ENCODE measurements at places on chromosomes 16 and 17.

GRCh38 chr17:7419819-7420610 lies at the start of gene SPEM1:
TSS of gene SPEM1 (plus strand) at chr17:7420324. CDS start at chr17:7420385, 61 bp downstream.
- H3K27ac ChIP-seq, result no peak within 1 kb of the TSS
- no peaks in the 10 kb centered on the region for H3K4me1 ChIP-seq
- no peak within 1 kb of the TSS for H3K4me3 ChIP-seq
- H3K27me3 ChIP-seq, result peaks cover 11% of the 10 kb centered on the region

- H3K4me1 ChIP-seq, result no peaks in the 10 kb centered on the region
- no peak overlapping the region for H3K27ac ChIP-seq
- peaks cover 2% of the 10 kb centered on the region for H3K36me3 ChIP-seq
- no peak for DNase-seq
- no peak overlapping the region for H3K4me3 ChIP-seq
- H3K27me3 ChIP-seq, result peaks cover 9% of the 10 kb centered on the region
Measured at GRCh38 chr17:72376526-72377345, 255.9 kb downstream of the SOX9 start.

DNA sequence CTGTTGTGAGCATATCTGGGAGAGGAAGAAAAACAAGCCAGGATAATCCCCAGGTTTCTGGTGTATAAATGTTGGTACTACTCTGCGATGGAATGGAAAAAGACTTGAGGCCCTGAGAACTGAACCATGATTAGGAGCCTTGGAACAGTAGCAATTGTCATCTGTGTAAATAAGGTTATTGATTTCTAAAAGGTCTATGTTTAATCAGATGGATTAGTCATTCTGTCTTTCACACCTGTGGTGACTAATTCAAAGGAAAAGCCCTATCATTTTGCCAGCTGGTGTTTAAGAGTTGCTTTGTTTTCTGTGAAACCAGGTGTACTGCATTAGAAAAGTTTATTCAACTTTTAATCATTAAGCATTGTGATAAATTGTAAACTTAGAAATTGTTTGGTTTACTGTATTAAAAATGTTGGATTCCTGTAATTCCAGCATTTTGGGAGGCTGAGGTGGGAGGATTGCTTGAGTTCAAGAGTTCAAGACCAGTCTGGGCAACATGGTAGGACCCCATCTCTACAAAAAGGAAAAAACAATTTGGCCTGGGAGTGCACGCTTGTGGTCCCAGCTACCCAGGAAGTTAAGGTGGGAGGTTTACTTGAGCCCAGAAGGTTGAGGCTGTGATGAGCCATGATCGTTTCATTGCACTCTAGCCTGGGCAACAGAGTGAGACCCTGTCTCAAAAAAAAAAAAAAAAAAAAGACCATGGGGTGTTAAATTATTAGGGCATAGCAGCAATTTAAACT lies 29.0 kb upstream of the KPNB1 start:
- H3K27ac ChIP-seq, result peak overlapping the region; percentile 18
- H3K4me3 ChIP-seq, result no peak overlapping the region
- peaks cover 49% of the 10 kb centered on the region for H3K36me3 ChIP-seq
- H3K4me1 ChIP-seq, result peaks cover 5% of the 10 kb centered on the region

- DNase-seq, result no peak
- H3K36me3 ChIP-seq, result no peaks in the 10 kb centered on the region
- no peaks in the 10 kb centered on the region for H3K4me1 ChIP-seq
- no peak overlapping the region for H3K27ac ChIP-seq
Measured at GRCh38 chr16:75048054-75048453, 49.2 kb downstream of the ZNRF1 start.

DNA sequence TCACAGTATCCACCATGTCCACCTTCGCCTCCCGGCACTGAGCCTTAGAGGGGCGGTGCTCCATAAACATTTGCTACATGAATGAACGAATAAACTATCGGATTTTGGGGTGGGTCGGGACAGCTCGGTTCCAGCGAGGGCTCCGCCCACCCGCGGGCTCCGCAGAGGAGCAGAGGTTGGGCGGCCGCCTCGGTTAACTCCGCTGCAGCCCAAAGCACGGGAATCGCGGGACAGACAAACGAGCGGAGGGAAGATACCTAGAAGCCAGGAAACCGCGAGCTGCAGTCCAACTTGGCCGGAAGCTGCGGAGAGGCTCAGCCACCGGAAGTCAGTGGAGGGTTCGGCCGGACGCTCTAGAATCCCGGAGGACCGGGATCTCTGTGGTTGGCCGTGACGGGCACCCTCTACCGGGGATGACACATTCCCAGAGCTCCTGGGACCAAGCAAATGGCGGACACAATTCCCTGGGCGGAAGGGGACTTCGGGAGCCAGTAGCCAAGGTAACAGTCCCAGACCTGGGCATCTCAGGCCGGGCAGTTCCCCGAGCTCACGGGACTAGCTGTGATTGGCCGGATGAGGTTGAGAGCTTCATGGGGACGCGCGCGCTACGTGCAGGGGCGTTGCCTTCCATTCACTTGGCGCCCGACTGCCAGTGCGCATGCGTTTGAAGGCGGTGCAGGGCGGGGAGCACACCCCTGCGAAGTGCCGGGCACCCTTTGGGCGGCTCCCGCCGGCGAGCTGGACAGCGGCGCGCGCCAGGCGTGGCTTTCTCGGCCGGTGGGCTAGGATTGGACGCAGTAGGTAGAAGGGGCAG lies 489 bp upstream of the MAPK7 start:
- no peaks in the 10 kb centered on the region for H3K27me3 ChIP-seq
- peaks cover 27% of the 10 kb centered on the region for H3K4me1 ChIP-seq
- peaks cover 22% of the 10 kb centered on the region for H3K36me3 ChIP-seq

DNA sequence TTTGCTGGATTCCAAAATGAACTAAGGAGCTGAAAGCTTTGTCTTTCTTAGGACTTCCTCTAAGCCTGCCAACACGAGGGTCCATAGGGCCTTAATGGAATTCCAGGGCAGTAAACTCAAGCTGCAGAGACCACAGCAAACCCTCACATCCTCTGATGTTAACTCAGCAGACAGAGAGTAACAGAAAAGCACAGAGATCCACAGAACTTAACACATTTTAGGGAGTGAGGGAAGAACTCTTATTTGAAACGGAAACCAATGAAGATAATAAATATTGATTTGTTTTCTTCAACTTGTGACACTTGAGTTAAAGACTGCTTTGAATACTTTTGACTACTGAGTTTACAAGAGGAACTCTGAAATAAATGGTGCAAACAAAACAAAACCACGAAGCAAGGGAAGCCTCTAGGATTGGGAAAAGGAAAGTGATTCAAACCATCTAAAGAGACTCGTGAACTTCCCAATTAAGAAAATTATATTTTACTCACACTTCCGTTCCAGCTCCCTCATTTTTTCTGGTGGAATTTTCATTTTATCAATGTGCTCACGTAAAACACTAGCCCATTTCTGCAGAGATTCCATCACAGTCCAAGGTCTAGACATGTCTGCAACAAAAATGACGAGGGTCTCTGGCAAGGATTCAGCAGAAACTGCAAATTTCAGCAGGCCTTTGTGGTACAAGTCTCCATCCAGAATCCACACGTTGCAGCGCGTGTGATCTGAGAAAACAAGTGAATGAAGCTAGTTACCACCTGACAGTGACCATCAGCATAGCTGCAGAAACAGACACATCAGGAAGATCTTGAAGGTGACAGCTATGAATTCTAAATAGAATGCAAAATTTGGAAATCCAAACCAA lies 9.2 kb downstream of the DYNC1LI2 start:
- DNase-seq, result no peak
- H3K27ac ChIP-seq, result no peak overlapping the region
- H3K4me1 ChIP-seq, result peaks cover 32% of the 10 kb centered on the region
- peaks cover 62% of the 10 kb centered on the region for H3K36me3 ChIP-seq

- peak overlapping the region; percentile 89 for H3K27ac ChIP-seq
- DNase-seq, result no peak
- H3K4me1 ChIP-seq, result peaks cover 78% of the 10 kb centered on the region
- H3K36me3 ChIP-seq, result peaks cover 8% of the 10 kb centered on the region
- H3K27me3 ChIP-seq, result no peaks in the 10 kb centered on the region
Measured at GRCh38 chr16:23859713-23860269, 24.0 kb downstream of the PRKCB start.

DNA sequence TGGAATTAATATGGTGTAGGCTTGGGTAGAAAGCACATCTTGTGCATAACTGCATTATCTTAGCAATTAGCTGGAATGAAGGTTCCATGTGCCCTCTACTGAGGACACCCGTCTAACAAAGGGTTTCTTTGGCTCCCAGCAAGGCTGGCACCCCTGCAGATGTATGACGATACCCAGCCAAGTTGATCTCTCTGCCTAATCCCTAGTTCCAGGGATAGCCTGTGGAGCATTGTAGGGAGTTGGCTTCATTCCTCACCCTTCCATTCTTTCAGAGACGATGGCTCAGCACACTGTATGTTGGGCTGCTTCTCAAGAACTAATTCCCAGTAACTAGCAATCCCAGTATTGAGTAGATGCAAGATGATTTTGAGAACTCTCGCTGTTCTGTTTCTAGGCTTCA lies 182.5 kb downstream of the SNX29 start:
- H3K27ac ChIP-seq, result no peak overlapping the region
- no peak overlapping the region for H3K4me3 ChIP-seq
- peaks cover 4% of the 10 kb centered on the region for H3K4me1 ChIP-seq
- DNase-seq, result no peak
- peaks cover 2% of the 10 kb centered on the region for H3K36me3 ChIP-seq

DNA sequence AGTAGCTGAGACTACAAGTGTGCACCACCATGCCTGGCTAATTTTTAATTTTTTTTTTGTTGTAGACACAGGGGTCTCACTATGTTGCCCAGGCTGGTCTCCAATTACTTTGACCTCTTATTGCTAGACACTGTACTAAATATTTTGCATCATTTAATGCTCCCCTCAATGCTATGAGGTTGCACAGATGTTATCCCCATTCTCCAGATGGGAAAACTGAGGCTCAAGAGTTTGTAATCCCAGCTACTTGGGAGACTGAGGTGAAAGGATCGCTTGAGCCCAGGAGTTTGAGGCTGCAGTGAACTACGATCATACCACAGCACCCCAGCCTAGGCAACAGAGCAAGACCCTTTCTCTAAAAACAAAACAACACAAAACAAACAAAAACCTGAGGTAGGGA lies 443.3 kb upstream of the C16orf82 start:
- H3K4me3 ChIP-seq, result no peak overlapping the region
- H3K4me1 ChIP-seq, result no peaks in the 10 kb centered on the region
- no peak overlapping the region for H3K27ac ChIP-seq
- peaks cover 26% of the 10 kb centered on the region for H3K27me3 ChIP-seq
- no peak for DNase-seq
- H3K36me3 ChIP-seq, result no peaks in the 10 kb centered on the region

- DNase-seq, result no peak
- no peaks in the 10 kb centered on the region for H3K27me3 ChIP-seq
- no peaks in the 10 kb centered on the region for H3K4me1 ChIP-seq
- no peak overlapping the region for H3K4me3 ChIP-seq
- H3K27ac ChIP-seq, result no peak overlapping the region
Measured at GRCh38 chr16:12700161-12700560, 103.5 kb downstream of the CPPED1 start.
